ENCODE measurements at places on chromosomes 12 and 14.
A peak's percentile ranks its signal among the peaks of the same experiment; 100 is the strongest.

DNA sequence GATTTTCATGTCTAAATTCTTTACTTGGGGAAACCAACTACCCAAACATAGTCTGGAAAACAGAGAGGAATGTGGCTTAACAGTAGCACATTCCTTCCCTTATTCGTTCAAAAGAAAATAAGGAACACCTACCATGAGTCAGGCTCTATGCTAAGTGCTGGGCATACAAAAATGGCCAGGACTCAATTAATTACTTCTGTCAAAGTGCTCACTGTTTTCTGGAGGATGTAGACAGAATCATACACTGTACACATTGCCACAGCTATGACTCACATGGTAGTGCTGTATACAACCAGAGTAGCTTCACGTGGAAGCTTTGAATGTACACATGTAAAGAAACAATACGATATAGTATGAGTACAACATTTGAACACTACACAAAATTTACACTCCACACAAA is 50.1 kb downstream of the SLC25A21 start:
- DNase-seq: no peak

DNA sequence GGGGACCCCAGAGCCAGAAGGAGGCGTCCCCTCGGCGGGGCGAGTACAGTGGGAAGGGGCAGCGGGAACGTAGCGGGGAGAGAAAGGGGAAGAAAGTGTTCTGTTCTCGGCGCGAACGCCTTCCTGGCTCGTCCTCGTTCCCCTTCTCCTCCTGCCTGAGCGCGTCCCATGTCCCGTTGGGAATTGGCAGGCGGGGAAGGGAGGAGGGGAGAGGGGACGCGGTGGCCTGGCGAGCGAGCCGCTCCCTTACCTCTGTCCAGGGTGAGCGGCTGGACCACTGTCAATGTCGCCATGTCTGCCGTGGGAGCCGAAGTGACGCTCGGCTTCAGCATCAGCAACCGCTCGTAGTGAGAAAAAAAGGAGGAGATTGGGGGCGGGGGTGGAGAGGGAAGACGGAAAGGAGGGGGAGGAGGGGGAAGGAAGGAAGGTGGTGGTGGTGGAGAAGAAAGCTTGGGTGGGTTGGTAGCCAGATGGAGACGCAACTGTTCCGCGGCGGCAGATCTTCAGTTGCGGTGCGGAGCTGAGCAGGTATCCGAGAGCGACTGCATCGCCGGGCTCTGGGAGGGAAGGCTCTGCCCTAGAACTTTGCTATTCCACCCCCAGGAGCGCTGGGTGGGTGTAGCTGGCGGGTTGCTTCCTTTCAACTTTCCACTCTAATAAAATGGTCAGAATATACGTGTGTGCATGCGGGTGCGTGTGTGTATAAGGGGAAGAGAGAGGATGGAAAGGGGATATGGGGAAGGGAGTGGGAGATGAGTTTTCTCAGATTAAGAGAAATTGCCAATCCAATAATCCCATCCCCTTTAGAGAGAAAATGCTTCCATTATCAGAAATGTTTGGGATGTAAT is at the start of gene LIN7A:
LIN7A (minus strand) TSS at position 544 of the 848 bp plus-strand sequence; CDS start at position 332, 212 bp downstream.
- DNase-seq: peak; percentile 60

- DNase-seq: no peak
Observed at GRCh38 chr14:35865611-35866324, 39.6 kb downstream of the BRMS1L start.

- DNase-seq: no peak
Observed at GRCh38 chr12:110289044-110289710, 8.1 kb downstream of the ATP2A2 start.

- no peak for DNase-seq
Observed at GRCh38 chr14:75487155-75487671, 35.1 kb upstream of the BATF start.
